Stimulated activated CD8-positive, alpha-beta memory T cell treated with anti-CD3 and anti-CD28 coated beads, Interleukin-4, amount 100 ng/mL, for 1 hour (primary cell): ENCODE measurements at places on chromosomes 1 and 21.

- no peak for DNase-seq
Observed at GRCh38 chr1:83850834-83851233, 148.1 kb downstream of the TTLL7 start.

GRCh38 chr1:18776777-18777176 lies 82.7 kb downstream of the TAS1R2 start:
- no peak for DNase-seq

GRCh38 chr1:155776414-155776813 lies 80.6 kb downstream of the GON4L start:
- no peak for DNase-seq

GRCh38 chr1:160211046-160211790 lies 6.0 kb downstream of the PEA15 start:
- no peak for DNase-seq

- DNase-seq, result no peak
Observed at GRCh38 chr1:1597275-1597930, 2.5 kb downstream of the FNDC10 start.

GRCh38 chr1:26578167-26578566 lies 48.6 kb downstream of the RPS6KA1 start:
- DNase-seq, result no peak

DNA sequence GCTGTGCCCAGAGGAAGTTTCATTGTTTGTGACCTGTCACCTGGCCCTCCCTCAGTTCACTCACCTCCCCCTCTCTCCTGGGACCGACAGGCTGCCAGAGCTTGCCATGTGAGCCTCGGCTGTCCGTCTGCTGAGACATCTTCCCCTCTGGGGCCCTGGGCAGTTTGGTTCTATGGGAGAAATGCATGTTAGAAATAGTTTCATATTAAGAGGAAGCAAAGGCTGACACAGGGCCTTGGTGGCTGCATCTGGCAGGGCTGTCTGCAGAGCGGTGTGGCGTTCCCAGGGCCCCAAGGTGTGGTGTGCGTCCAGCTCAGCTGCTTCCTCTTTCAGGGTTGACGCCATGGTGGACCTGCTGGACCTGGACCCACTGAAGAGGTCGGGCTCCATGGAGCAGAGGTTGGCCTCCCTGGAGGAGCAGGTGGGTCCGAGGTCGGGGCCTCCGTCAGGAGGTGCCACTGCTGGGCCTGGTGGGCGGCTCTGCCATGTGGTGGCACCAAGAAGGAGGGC lies 31.9 kb upstream of the LRRC3 start:
- no peak for DNase-seq

DNA sequence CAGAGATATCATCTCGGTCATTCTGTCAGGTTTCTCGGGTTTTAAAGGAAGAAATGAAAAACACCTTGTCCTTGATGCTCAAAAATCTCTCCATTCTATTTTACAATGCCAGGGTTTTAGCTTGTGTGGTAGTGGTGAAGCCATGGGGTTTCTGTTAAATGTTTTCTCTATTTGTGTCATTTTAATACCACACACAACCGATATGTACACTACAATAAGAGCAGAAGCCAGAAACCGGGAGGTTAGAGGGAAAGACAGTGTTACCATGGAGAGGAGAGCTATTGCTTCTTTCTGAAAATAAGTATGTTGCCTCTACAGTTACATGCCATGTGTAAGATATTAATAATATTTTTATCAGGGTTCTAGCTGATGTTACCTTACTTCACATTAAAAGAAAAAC lies 2.8 kb downstream of the SLC35D1 start:
- DNase-seq, result no peak

DNA sequence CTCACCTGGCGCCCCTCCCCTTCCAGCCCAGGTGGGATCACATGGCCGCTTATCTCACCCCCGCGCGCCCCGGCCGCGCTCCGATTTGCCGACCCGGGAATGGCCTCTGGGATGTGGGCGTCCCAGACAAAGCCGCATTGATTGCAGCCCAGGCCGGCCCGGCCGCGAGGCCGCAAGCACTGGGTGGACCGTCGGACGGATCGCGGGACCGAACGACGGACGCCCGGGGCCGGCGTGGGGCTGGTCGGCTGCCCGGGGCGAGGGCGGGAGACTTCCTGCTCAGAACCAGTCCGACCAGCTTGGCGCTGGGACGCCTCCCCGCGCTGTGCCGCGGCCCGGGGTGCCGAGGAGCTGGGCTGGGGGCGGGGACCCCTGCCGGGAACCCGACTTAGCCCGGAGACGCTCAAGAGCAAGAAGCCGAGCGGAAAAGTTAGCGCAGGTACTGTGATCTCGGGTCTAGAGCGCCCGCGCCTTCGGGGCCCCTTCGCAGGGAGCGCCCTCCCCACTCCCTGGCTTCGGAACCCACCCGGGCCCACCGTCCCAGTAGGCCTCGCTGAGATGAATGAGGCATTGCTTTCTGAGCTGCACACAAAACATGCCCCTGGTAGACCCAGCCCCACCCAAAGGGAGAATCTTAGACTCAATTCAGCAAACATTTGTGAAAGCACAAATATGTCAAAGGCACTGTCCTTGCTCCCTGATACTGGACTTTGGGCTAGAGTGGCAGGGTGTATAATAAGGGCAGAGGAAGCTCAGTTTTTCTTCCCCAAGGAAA lies 415 bp upstream of the LAD1 start:
- DNase-seq, result no peak

DNA sequence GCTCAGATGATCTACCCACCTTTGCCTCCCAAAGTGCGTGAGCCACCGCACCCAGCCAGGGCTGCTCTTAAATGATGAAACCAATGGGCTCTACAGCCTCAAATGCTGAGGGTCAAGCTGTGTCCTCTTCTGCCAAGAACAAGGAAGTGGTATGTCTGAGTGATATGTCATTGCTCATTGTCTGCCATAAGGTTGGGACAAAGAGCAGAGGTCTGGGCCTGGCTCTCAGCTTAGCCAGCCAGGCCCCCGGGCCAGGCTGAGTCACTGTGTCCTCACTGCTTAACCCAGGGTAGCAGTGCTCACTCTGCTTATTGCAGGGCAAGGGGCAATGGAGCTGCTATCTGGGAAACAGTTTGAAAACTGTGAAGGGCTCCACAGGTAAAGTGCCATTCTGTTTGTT lies 8.3 kb upstream of the ETS2 start:
- DNase-seq, result no peak

DNA sequence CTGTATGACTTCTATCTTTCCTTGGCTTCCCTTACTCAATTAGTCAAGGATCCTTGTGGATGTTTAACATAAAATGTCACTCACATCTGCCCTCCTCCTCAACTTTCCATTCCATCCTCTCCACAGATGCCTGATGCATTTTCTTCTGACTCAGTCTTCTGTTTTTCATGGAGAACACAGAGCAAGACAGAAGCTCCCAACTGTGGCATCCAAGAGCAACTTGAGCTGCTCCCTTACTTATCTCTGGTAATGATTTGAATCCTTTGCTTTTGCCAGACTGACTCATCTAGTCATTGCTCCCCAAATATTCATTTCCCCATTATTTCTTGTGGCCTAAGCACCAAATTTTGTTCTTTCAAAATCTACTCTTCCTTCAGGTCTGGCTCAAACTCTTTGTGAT lies 120.6 kb downstream of the LYPLAL1 start:
- no peak for DNase-seq

GRCh38 chr1:48536477-48536876 lies 64.5 kb upstream of the SPATA6 start:
- no peak for DNase-seq

DNA sequence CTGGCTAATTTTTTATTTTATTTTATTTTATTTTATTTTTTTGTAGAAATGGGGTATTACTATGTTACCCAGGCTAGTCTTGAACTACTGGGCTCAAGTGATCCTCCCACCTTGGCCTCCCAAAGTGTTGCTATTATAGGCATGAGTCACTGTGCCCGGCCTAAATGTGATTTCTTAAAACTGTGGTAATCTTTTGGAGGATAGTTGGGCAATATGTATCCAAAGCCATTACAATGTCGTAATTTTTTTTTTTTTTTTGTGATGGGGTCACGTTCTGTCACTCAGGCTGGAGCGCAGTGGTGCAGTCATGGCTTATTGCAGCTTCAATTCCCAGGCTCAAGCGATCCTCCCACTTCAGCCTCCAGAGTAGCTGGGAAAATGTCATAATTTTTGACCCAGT lies 14.2 kb downstream of the ETV3L start:
- DNase-seq, result no peak

DNA sequence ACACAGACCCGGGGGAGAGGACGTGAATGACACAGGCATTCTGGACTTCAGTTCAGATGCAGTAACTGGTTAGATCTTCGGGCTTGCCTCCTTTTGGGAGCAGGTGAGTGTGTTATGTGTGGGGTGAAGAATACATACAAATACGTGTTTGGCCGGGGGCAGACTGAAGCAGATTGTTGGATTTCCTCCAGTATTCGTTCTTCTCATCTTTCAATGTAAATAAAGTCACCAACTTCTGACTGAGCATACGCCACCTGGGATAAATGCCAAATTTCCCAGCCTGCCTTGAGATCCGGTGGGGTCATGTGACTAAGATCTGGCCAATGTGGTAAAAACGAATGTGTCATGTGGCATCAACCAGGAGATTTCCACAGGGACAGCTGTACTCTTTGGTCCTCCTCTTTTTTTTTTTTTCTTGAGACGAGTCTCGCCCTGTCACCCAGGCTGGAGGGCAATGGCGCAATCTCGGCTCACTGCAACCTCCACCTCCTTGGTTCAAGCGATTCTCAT lies 189.8 kb downstream of the RGS7 start:
- no peak for DNase-seq

DNA sequence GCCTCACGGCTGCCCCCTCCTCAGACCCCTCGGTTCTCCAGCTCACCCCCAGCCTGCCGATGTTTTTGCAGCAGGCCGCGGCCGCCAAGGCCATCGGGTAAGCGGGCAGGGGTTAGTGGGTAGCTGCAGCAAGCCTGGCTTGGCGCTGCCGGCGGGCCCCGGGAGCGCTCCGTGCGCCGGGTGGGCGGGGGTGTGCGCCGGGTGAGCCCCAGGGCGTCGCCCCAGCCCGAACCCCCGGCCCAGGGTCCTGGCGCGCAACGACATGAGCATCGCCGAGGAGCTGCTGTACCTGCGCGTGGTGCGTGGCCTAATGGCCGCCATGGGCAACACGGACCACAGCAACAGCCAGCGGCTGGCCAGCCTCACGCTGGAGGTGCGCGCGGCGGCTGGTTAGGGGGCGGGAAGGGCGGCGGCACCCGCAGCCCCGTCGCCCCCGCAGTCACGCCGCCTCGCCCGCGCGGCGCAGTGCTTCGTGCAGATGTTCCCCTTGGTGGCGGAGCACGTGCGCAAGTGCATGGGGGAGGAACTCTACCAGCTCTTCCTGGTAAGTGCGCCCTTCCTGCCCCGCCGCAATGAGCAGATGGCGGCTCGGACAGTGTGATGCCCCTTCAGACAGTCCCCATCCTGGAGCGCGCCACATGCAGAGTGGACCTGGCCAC lies 6.5 kb downstream of the RNU5D-1 start:
- DNase-seq, result no peak

DNA sequence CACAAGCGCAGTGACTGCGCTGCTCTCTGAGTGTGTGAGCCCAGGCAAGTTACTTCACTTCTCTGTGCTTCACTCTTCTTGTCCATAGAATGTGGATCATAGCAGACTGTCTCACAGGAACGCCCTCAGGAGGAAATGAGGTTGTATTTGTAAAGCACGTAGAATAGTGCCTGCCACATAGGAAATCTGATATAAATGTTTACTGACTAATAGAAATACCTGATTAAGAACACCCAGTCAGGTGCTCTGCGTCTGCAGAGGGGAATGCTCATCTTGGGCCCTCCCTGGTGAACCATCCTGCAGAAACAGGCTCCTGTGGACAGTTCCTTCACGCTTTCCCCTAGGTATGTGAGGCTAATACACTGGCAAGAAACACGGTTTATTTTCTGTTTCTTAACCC lies 100.3 kb downstream of the BEND5 start:
- no peak for DNase-seq

- no peak for DNase-seq
Observed at GRCh38 chr1:34286511-34286910, 109.8 kb downstream of the C1orf94 start.

DNA sequence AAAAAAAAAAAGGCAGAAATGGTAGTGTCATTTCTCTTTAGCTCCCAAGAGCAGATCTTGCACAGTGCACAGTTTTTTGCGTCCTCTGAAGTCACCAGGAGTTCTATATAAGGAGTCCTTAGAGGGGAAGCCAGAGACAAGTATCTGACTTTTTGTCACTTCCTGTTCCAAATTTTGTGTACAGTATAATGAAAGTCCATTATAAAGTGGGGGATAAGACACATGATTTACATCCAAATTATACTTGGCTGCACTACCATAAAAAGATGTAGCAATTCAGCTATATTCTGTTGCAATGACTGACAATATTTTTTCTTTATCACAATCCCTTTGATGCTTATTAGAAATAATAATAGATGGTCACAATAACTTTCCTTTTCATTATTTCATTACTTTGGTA lies 1276.9 kb upstream of the ADGRL2 start:
- no peak for DNase-seq

DNA sequence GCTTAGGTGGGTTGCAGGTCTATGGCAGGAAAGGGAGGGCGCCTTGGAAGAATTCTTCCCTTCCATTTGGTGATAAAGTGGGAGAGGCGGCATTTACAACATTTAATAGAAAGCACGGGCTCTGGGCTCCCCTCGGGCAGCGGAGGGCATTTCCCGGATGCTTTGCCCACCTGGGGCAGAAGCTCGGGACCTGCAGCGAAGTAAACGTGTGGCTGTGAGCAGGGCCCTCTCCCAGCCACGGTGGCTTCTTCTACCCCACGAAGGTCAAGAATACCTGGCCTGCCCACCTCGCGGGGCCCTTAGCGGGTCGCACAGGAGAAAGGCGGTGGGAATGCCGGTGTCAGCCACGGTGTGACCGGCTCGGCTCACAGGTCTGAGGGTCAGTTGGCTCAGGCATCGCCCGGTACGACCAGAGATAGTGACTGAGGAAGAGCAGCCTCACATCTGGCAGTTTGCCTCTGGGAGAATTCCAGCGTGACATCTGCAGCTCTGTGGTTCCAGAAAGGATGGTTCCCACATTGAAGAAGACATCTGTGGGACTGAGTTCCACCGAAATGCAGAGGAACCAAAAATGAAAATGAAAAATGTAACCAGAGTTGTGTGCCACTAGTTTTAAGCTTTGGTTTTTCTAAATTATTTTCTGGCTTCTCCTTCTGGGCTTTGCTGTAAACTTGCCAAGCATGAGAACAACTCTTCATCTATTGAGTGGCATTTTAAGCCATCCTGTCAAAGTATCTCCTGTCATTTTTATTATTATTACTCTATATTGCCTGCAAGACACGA lies 720 bp upstream of the F3 start:
- no peak for DNase-seq

DNA sequence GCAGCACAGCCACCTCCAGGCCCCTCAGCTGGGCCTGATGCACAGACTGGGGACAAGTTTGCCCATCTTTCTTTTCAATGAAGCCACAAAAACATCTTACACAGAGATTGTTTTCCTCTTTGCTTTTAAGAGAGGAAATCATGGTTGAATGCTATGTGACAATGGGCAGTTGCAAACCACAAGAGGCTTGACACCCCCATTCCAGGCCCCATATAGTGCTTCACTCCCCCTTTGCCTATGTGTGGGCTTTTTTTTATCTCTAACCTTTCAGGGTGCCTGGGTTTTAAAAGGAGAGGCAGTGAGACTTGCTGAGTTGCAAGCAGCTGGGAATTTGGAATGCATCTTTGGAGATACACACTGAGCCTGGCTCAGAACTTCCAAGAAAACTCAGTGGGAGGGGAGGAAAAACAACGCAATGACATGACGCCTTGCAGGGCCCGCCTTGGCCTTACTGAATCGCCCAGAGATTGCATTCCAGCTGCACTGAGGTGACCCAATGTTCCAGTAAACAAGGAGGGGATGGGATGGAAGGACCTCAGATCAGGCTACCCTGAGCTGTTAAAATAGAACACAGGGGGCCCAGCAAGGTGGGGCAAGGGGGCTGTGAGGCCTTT lies 145.2 kb upstream of the ZNF648 start:
- no peak for DNase-seq
